ENCODE measurements at places on chromosomes 7 and 10. TPM values are rescaled to one million over a fixed set of nuclear protein-coding genes. Genes with fewer than 3 reads are reported as not detected.

PNLIPRP3 gene
- total RNA-seq, result not detected

NEUROG3 gene
- total RNA-seq, result not detected

TMEM176B gene
- 34.0 TPM for total RNA-seq

CYP3A5 gene
- not detected for total RNA-seq

FANK1 gene
- 0.30 TPM for total RNA-seq

XRCC2 gene
- total RNA-seq, result 0.60 TPM

MAGI2 gene
- 4.5 TPM for total RNA-seq

ARMC3 gene
- total RNA-seq, result not detected

CEP55 gene
- 0.66 TPM for total RNA-seq

CRTAC1 gene
- 2.3 TPM for total RNA-seq

ERVW-1 gene
- total RNA-seq, result not detected

COBL gene
- 77.1 TPM for total RNA-seq

PDCD11 gene
- 11.2 TPM for total RNA-seq

UTF1 gene
- not detected for total RNA-seq

MMP21 gene
- not detected for total RNA-seq

WNT2 gene
- total RNA-seq, result 0.14 TPM

PARD3 gene
- 29.6 TPM for total RNA-seq

TRIM56 gene
- 17.0 TPM for total RNA-seq

HGF gene
- total RNA-seq, result 2.3 TPM

SNX10 gene
- 1.1 TPM for total RNA-seq

TRIL gene
- 1.9 TPM for total RNA-seq

SPDYE18 gene
- total RNA-seq, result not detected

AGFG2 gene
- 26.6 TPM for total RNA-seq

STEAP2 gene
- total RNA-seq, result 6.1 TPM

CACNB2 gene
- 38.1 TPM for total RNA-seq

TMEM139 gene
- 8.8 TPM for total RNA-seq

GPR146 gene
- 29.8 TPM for total RNA-seq

CDHR1 gene
- 0.41 TPM for total RNA-seq

ITGA8 gene
- total RNA-seq, result 1.7 TPM

CYP3A7 gene
- total RNA-seq, result not detected

SPDYE1 gene
- total RNA-seq, result not detected

MINDY4 gene
- 3.8 TPM for total RNA-seq

INSYN2A gene
- not detected for total RNA-seq

EBLN1 gene
- total RNA-seq, result not detected

CASP7 gene
- 9.9 TPM for total RNA-seq

FXYD4 gene
- not detected for total RNA-seq

MACC1 gene
- 0.03 TPM for total RNA-seq

C10orf67 gene
- total RNA-seq, result 0.36 TPM

Data from left ventricle myocardium inferior (tissue), 1 donor.